ENCODE measurements at places on chromosomes 4 and X.

DNA sequence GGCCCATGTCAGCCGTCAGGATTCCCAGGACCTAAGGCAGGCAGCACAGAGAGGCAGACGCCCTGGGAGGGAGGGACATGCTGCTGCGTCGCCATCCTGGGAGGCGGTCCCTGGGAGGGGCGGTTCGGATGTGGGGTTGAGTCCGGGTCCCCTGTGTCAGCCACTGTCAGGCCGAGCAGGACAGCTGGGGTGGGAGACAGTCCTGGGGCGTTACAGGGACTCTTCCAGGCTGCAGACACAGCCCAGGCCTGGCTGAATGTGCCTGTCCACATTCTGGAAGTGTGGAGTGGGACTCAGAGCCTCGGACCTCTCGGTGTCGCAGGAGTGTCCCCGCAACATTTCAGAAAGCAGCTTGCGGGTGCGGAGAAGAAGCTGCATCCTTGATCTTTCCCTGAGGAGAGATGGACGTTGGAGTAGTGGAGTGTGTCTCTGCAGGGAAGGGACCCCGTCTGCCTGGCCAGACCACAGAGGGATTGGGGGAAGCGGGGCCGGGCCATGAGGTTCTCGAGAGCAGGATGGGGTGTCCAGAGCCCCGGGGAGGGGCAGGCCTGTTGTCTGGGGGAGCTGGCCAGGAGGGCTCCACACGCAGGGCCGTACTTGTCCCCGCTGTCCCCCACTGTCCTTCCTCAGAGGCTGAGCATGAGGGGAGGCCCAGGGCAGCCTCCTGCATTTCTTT, 6.1 kb downstream of the AKAP17A start:
- DNase-seq: no peak

GRCh38 chr4:182776376-182777105, 140.6 kb downstream of the DCTD start:
- no peak for DNase-seq

DNA sequence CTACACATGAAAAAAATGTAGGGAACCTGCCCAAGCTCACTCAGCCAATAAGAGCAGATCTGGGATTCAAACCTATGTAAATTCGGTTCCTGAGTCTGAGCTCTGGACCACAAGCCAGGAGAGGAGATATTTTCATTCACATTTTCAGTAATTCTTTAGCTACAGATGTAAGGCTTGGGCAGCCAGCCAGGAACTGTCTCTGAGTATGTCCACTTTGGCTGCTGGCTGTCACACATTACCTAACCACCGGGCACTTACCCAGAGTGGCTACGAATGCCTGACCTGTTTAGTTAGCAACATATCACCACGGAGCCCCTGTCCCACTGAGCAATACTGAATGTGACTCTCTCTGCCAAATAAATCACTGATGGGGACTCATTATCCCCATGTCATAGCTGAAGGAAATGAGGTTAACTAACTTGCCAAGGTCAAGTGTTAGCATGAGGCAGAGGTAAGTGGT, 15.3 kb downstream of the USP46 start:
- DNase-seq: no peak

DNA sequence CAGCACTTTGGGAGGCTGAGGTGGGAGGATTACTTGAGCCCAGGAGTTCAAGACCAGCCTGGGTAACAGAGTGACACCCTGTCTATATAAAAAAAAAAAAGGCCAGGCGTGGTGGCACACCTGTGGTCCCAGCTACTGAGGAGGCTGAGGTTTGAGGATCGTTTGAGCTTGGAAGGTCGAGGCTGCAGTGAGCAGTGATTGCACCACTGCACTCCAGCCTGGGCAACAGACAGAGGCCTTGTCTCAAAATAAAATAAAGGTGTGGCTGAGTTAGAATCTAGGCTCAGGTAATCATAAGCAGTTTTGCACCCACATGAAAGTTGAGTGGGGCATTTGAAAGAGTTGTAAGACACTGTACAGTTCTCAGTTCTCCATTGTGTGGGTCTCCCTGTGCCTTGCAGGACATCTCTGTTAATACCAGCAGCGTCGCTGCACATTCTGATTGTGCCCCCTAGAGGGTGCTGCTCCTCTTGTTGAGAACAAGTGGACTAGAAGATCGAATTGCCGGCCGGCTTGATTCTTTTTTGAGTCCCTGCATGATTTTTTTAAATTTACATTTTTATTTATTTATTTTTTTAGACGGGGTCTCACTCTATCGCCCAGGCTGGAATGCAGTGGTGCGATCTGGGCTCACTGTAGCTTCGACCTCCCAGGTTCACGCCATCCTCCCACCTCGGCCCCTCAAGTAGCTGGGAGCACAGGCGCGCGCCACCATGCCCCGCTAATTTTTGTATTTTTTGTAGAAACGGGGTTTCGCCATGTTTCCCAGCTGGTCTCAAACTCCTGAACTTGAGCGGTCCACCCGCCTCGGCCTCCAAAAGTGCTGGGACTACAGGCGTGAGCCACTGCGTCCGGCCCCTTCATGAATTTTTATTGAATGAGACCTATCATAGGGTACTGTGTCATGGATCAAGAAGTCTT, 73.6 kb upstream of the RBMX start:
- peak; percentile 37 for DNase-seq

- peak; percentile 54 for DNase-seq
These were observed 236.1 kb downstream of the OPHN1 start for GRCh38 chrX:68196939-68197791.

DNA sequence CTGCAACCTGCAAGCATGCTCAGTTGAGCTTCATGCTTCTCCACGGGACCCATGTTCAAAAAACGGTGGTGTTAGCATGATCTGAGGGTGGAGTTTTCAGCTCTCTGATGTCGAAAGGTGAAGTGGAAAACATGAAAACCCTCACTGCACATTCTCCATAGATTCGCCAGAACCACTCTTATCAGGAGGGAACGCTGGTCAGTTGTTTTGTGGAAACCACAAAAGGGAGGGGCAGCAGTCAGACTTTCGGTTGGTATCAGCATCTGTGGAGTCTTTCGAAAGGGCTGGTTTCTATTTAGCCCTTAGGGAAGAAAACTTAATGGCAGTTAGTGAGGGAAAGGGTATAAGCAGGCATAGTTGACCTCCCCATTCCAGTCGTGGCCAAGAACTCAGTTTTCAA, 12.6 kb downstream of the PPA2 start:
- DNase-seq: peak; percentile 71

- DNase-seq: peak; percentile 66
These were observed 61.0 kb downstream of the ANXA3 start for GRCh38 chr4:78612398-78613178.

DNA sequence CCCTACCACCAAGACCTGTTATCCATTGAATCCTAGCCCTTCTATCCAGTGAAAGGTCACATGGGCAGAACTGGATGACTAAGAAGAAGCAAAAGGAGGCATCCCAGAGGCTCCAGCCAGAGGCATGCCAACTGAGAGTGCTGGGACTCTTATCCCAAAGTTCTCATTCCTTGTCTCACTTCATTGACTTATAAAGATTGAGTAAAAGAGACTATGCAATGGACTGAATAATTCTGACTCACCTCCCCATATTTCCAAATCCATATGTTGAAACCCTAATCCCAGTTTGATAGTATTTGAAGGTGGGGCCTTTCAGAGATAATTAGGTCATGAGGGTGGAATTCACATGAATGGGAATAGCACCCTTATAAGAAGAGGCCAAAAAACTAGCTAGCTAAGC, 131.4 kb downstream of the COL25A1 start:
- no peak for DNase-seq

DNA sequence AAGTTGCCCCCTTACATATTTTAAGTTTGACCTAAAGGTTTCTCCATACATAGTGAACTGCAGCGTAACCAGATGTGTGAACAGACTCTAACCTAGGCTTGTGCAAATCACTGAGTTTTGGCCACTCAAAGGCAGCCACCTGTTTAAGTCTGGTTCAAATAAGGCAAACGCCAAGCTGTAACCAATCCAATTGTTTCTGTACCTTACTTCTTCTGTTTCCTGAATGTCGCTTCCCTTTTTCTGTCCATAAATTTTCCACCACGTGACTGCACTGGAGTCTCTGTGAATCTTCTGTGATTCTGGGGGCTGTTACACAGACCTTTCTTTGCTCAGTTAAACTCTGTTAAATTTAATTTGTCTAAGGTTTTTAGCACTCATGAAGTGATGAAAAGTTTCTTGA, 618.8 kb downstream of the GLUD2 start:
- no peak for DNase-seq

DNA sequence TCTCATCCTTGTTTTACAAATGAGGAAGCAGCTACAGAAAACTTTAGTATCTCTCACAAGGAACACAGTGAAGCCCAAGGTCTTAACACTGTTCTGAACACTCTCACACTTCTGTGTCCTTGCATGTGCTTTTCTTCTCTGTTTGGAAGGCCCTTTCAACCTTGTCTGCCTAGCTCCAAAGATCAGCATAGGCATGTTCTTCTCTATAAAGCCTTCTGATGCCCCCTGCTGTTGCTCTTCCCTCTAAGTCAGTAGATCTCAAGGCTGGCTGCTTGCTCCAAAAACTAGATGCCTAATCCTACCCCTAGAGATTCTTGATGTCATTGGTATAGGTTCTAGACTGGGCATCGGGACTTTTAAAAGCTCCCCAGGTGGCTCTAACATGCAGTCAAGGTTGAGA, 5.9 kb downstream of the APOO start:
- DNase-seq: peak; percentile 75

- DNase-seq: no peak
These were observed 56.1 kb upstream of the HPGD start for GRCh38 chr4:174578366-174578765.

GRCh38 chr4:14092741-14093140, 465.2 kb upstream of the BOD1L1 start:
- DNase-seq: no peak
